Lower leg skin (tissue), 4 donors: ENCODE measurements at places on chromosomes 1 and 21. TPM values are rescaled to one million over a fixed set of nuclear protein-coding genes. Genes with fewer than 3 reads are reported as not detected.

GRCh38 chr1:159199901-159200300 lies 4.8 kb upstream of the ACKR1 start:
- no peak for DNase-seq

CYP4A22 gene
- total RNA-seq = not detected

DNA sequence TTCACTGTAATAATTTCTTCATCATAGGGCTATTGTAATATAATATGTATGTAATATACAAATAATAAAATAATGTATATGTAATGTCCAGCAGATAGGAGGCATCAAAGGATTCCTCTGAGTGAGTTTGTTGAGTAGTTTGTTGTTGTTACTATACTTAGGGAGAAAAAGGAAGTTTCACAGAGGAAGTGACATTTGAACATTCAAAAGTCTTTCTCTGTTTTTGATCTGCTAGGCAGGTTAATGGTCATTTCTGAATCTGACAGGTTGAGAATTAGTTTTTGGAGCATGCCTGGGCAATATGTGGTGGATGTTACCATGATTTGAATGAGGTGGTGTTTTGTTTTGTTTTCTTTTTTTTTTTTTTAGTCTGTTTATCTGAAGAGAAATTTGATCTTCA lies 102.1 kb downstream of the NRDC start:
- DNase-seq = no peak

DNA sequence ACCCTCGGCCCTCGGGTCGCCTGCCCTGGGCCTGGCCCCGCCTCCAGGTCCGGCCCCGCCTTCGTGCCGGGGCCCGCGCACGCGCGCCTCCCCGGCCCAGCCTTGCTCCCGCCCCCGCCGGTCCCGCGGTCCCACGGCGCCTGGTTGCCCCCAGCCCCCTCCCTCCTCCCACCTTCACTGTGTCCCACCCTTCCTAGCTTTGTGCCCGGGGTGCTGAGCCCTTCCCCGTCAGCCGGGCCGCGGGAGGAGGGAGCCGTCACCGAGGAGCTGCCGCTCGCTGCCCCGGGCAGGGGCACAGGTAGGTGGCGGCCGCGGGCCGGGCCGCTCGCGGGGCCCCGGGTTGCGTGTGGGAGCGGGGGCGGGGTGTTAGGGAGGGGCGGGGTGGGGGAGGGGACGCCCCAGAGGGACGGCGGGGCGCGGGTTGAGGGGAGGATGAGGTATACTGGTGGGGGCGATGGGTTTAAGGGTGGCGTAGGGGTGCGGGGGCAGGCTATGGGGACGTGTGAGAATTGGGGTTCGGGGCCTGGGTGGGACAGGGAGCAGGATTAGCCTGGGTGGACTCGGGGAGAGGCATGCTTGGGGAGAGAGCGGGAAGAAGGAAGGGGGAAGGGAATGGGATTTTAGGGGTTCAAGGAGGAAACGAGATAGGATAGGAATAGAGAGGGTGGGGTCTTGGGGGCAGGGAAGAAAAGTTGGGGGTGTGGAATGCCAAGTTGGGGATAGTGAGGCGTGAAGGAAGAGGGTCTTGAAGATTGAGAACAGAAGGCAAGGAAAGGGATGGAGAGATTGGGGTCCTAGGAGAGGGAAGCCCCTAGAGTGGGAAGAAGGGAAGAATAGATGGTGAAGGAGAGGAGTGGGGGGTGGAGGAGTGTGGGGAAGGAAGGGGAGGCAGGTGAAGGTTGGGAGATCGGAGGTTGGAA lies at the start of gene LRRC42:
Gene LRRC42, plus strand, starts transcription at position 99 of the 920 bp plus-strand sequence. CDS start 5,650 bp downstream, outside the sequence.
- peak; percentile 37 for DNase-seq

DNA sequence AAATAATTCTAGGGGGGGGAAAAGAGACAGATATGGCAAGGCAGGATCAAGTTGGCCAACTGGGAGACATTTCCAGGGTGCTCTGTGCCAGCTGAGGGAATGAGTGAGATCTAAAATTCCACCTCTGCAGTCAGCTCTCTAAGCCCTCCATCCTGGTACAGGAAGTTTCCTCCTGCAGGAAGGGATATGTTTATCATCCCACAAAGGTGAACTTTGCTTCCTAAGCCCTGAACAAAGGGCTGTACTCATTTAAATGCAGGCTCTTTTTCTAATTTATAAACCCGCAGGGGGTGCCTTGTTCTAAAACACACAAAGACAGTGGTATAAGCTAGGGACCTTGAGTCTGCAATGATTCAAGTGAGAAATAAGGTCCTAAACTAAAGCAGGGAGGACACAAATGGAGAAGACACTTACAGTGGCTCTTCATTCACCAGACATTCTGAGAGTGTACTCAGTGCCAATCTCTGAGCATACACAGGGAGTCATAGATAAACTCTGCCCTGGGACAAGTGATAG lies 3.6 kb upstream of the TNFSF4 start:
- DNase-seq = no peak

GRCh38 chr1:7454052-7454815 lies 316.9 kb upstream of the VAMP3 start:
- DNase-seq = no peak

- no peak for DNase-seq
These were observed 22.4 kb downstream of the SLAMF1 start for GRCh38 chr1:160624464-160624863.

- DNase-seq = no peak
These were observed 472.1 kb downstream of the PTPRU start for GRCh38 chr1:29708381-29708780.

GRCh38 chr1:17480846-17481245 lies 41.4 kb upstream of the RCC2 start:
- DNase-seq = no peak

RNU1-1 gene
- total RNA-seq = not detected

DNA sequence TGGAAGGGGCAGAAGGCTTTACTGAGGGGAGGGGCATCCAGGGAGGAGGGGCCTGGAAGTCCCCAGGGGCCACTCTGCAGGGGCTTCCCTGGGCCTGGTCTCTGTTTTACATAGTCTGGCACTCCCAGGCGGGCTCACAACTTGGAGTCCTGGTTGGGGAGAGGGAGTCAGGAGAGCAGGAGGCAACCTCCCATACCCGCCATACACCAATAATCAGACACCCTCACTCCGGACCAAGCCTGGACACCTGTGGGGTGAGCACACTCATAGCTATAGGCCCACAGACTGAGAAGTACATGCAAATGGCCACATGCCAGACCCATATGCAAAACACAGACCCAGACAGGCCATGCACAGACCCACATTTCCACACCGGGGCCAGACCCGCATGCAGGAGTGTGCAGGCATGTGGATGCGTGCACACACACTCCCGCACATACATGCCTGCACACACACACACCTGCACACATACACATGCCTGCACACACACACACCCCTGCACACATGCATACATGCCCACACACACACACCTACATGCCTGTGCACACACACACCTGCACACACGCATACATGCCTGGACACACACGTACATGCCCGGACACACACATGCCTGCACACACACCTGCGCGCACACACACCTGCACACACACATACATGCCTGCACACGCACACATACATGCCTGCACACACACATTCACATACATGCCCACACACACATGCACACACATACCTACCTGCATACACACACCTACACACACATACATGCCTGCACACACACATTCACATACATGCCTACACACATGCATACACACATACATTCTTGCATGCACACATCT lies 89.5 kb upstream of the RUNX3 start:
- DNase-seq = no peak

GRCh38 chr1:98053471-98054366 lies 132.9 kb upstream of the DPYD start:
- no peak for DNase-seq

GRCh38 chr1:60149251-60149650 lies 75.7 kb upstream of the C1orf87 start:
- no peak for DNase-seq

TMPRSS15 gene
- total RNA-seq = not detected

GRCh38 chr1:19824541-19824940 lies 9.5 kb upstream of the RNF186 start:
- DNase-seq = no peak

DNA sequence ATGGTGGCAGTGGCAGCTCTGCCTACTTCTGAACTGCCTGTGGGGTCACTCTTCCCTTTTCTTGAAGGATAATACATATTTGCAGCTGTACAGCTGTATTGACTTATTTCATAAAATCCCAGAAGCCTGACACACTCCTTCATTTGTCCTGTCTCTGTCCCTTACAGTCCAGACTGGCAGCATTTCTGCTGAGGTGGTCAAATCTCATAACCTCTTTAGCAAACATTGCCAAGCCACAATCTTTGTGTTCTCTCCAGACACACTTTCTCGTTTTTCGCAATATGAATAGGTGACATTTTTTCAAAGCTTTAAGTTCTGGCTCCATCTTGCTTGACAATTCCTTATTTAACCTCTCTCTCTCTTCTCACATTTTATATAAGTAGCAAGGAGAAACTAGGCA lies 15.2 kb downstream of the LY9 start:
- DNase-seq = no peak

- no peak for DNase-seq
These were observed 41.8 kb downstream of the LYPLAL1 start for GRCh38 chr1:219215477-219215876.

GRCh38 chr1:45187725-45188124 lies 18.7 kb downstream of the ZSWIM5 start:
- no peak for DNase-seq

FCRL6 gene
- not detected for total RNA-seq

ATPAF1 gene
- total RNA-seq = 29.9 TPM

JAM2 gene
- 5.4 TPM for total RNA-seq

GRCh38 chr1:37741130-37741529 lies 23.8 kb downstream of the EPHA10 start:
- DNase-seq = no peak

- DNase-seq = no peak
These were observed 24.5 kb downstream of the ADARB1 start for GRCh38 chr21:45098867-45099266.

GRCh38 chr21:42547001-42547905 lies 33.6 kb downstream of the SLC37A1 start:
- DNase-seq = no peak

DNA sequence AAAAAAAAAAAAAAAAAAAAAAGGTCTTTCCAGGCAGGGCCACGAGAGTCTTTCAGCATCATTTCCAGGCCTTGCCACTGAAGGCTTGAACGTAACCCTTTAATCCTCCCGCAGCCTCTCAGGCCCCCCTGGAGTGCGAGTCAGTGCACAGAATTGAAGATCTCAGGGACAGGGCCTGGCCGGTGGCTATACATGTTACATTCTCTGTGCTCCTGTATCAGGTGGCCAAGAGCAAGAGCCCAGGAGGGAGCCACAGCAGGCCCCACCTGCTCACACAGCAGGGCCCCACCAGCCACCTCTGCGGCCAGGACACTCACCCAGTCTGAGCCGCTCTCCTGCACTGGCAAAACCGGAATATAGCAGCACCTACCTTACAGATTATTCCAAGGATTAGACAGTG lies 34.1 kb upstream of the SLC25A33 start:
- DNase-seq = no peak

DNA sequence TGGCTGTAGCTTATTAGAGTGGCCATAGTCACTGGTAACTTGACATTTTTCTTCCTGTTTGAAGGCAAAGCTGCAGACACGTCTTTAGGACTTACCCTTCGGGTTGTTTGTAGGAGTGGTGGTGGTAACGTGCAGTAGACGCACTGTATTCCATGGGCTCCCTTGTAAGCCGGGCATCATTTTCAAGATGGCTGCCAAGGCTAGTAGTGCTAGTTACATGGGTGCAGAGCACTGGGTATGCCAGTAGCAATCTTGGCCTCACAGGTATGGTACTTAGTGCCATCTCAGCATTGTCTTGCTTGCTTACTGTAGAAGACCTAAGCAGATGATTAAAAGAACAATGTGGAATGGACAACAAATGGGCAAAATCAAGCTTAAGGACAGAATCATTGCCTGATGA lies 1.9 kb downstream of the YBX1 start:
- no peak for DNase-seq

GRCh38 chr1:184462155-184462554 lies 75.3 kb downstream of the C1orf21 start:
- no peak for DNase-seq

GRCh38 chr1:246281195-246281594 lies 225.9 kb downstream of the SMYD3 start:
- no peak for DNase-seq

GRCh38 chr1:240705579-240705978 lies 93.6 kb upstream of the GREM2 start:
- peak; percentile 10 for DNase-seq

GRCh38 chr1:156667610-156667967 lies 9.6 kb downstream of the NES start:
- DNase-seq = no peak

AMPD1 gene
- not detected for total RNA-seq

DNA sequence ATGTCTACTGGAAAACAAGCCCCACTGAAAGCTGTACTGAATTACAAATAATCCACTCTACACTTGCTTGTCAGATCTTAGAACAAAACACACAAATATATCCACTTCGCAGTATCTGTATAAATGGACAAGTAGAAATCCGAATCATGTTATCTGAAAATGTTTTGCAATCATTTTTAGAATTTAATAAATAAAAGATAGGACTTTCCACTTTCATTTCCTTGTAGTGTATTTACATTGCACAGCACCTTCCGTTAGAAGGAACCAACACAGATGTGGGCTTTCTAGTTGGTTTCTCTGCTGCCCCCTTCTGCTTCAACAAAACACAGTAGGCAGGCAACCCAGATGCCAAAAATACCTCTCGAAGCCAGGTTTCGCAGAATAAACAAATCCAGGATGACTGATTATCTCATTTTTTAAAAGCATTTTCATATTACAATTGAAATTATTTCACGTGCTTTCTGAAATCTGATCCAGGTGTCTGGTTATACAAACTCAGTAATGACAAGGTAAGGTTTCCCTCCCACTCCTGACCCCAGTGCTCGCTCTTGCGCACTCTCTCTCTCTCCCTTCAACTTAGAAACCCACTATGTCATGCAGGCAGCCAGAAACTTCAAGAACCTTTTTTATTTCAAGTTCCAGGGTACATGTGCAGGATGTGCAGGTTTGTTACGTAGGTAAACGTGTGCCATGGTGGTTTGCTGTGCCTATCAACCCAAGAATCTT lies 389.9 kb downstream of the SMYD3 start:
- no peak for DNase-seq

DNA sequence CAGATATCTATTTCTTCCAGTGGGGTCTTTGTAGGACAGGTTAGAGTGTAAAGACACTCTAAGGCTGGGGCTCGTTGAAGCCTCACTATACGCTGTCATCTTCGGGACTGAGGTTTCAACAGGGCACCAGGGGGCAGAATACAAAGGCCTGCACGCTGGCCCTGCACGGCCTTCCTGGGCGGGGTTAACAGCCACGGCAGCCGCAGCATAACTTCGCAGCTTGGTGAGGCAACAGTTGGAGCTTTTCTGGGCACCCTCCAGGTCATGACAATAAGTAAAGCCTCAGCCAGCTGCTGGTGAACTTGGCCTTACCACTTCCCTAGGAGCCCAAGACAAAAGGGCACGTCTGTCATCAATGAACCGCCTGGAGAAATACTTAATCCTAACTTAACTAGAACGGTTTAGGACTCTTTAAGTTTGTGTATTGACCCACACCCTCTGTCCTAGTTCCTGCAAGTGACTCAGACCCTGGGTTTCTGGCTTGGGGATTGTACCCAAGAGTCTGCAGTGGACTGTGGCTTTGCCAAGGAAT lies 2.3 kb upstream of the RUNX1 start:
- DNase-seq = peak; percentile 96
